Activated gamma-delta T cell treated with Interleukin-2 at 50 U/mL for 16 hours (primary cell): ENCODE measurements at places on chromosomes 11 and 22.

GRCh38 chr22:27416511-27417420, 384.8 kb downstream of the MN1 start:
- no peak for DNase-seq

GRCh38 chr11:66146074-66146473, 76.0 kb downstream of the PACS1 start:
- DNase-seq, result no peak

DNA sequence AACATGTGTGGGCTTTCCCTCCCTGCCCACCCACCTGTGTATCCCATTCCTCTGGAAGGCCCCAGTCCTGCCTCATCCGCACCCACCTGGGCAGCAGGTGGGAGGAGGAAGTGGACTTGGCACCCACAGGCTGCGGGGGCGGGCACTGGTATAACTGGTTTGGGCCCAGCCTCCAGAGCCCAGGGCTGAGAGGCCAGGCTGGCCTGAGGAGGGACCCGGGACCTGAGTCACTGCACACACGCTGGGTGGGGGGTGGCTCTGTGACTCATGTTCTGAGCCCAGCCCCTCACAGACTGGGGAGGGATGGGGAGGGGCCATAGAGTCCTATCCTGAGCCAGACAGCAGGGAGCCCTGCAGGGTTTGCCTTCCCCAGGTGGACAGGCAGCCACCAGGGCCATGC, 16.7 kb downstream of the PHLDA2 start:
- DNase-seq, result no peak

GRCh38 chr11:19323502-19323901, 82.8 kb upstream of the E2F8 start:
- no peak for DNase-seq

GRCh38 chr11:77771135-77771534, 49.4 kb downstream of the RSF1 start:
- no peak for DNase-seq

GRCh38 chr11:116311206-116311605, 461.6 kb downstream of the BUD13 start:
- no peak for DNase-seq

- DNase-seq, result no peak
These were observed 46.5 kb downstream of the FBLN1 start for GRCh38 chr22:45548991-45549761.

DNA sequence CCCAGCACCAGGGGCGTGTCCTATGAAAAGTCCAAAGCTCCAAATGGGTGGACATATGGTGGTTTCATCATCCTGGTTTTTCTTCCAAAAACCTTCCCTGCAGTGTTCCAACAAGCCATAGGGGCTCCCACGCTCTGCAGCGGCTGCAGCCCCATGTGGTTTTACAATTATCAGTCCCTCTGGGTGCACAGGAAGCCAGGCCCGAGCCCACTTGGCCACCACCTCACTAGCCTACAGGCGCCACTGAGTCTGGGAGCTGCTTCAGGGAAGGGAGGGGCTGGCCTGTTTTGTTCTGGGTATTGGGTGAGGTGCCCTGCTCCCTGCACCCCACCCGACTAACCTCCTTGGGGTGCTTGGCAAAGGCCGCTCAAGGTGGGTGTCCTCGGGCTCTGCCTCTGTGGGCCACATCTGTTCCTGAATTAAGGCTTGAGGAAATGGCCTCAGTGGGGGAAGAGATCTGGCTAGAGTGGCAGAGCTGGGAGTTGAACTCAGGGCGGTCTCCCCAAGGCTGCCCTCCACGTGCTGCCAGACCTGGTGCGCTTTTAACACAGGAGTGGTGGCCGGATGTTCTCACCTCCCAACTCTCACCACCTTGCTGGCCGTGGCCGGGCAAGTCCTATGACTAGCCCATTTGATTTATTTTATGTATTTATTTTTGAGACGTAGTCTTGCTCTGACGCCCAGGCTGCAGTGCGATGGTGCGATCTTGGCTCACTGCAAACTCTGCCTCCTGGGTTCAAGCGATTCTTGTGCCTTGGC, 5.3 kb upstream of the CDC42BPG start:
- no peak for DNase-seq

DNA sequence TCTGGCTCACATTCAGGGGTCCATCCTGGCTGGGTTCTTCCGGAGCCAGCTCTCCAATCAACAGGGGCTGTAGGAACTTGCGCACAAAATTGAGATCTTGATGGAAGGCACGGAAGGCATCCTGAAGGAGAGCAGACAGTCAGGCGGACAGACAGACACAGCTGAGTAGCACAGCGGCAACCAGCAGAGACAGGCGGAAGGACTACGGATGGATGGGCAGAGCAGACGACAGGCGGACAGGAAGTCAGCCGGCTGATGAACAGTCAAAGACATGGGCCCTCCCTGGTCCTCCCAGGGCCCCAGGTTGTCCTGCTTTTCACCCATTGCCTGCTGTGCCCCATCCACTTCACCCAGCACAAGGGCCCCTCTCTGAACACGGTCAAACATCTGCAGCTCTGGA, 11.3 kb downstream of the FADS3 start:
- no peak for DNase-seq

DNA sequence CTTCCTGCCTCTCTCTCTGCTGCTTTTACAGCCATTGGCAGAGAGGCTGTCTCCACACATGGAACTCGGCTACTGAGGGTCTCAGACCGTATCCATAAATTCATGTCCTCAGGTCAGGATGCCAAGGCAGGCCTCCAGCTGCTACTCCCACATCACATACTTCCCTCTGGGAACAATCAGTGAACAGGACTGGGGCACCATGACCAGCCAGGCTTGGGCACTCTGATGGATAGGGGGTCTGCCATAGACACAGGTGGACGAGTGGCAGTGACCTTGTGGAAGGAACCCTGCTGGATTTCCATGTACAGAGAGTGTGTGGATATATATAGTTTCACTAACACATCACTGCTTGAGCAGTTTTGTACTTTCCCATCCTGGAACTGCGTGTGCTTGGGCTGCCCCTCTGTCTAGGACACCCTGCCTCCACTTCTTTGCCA, 97.7 kb upstream of the PARVA start:
- no peak for DNase-seq

GRCh38 chr11:69155302-69156234, at the start of gene SMIM38:
Gene SMIM38 (plus strand): TSS chr11:69155935. CDS start chr11:69157847, 1,912 bp downstream.
- no peak for DNase-seq

DNA sequence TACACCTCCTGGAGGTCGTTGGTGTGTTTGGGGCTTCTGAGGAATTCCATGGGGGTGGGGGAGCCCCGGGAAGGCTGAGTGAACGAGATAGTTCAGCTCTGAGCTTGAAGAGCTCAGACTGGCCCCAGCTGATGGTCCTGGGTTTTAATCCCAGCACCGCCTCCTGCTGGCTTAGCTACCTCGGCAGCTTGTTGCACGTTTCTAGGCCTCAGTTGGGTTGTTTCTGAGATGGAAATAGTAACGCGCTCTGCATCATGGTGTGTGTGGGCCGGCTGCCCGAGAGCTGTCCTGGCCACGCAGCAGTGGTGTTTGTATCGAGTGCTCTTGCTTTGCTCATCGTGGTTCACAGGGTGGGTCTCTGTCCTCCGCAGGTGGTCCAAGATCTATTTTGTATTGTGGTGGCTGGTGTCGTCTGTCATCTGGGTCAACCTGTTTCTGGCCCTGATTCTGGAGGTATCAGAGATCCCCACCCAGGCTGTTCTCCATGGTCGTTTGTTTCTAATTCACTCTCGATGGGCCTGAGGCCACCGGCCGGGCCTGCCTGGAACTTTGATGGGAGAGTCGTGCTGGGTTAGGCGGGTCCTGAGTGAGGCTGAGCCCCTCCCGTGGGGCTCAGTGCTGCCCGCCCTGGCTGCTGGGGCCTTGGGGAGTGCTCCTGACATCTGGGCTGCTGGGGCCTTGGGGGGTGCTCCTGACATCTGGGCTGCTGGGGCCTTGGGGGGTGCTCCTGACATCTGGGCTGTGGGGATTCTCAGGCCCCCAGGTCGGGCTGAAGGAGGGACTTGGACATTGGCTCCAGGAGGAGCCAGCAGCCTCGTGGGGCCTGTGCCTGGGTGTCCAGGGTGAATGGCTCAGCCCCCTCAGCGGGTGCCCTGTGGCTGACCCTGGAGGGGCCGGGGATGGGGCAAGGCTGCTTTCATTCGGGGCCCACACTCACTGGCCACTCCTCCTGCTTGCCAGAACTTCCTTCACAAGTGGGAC, 37.7 kb downstream of the TPCN2 start:
- DNase-seq, result no peak

- DNase-seq, result no peak
These were observed 22.2 kb upstream of the UBASH3B start for GRCh38 chr11:122633219-122633829.

DNA sequence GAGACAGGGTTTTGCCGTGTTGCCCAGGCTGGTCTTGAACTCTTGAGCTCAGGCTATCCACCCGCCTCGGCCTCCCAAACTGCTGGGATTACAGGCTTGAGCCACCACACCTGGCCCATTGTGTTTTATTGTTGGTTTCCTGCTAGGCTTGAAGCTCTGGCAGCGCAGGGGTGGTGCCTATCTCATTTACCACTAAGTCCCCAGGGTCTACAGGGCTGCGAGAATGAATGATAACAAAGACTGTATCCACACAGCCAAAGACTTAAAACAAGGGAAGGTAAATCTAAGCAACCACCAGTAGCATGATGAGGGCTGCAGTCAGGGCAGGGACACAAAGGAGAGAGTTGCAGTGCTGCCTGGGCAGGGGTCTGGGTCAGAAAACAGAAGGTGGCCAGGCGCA, 37.3 kb upstream of the XBP1 start:
- DNase-seq, result no peak

DNA sequence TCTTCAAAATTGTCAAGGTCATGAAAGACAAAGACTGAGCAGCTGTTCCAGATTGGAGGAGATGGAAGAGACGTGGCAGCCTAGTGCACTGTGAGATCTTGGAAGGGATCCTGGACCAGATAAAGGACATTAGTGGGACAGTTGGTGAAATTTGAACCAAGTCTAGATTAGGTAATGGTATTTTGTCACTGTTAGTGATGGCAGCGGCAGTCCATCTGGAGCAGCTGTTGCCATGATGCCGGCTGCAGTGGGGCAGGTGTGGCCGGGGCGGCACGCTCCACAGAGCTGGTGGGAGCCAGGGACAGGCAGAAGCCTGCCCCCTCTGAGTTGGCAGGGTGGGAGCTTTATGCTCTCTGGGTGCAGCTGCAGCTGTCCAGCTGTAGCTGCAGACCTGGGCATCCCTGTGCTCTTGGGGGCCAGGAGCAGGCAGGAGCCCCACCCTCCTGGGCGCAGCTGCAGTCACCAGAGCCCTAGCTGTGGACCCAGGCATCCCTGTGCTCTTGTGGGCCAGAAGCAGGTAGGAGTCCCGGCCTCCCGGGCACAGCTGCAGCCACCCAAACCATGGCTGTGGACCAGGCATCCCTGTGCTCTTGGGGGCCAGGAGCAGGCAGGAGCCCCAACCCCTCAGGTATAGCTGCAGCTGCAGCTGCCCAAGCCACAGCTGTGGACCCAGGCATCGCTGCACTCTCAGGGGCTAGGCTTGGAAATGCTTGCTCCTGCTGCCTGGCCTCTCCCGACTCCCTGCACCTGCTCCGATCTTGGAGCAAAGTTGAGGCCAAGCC, 20.7 kb downstream of the DIXDC1 start:
- DNase-seq, result no peak

- no peak for DNase-seq
These were observed 64.2 kb downstream of the HIPK3 start for GRCh38 chr11:33321422-33321821.

DNA sequence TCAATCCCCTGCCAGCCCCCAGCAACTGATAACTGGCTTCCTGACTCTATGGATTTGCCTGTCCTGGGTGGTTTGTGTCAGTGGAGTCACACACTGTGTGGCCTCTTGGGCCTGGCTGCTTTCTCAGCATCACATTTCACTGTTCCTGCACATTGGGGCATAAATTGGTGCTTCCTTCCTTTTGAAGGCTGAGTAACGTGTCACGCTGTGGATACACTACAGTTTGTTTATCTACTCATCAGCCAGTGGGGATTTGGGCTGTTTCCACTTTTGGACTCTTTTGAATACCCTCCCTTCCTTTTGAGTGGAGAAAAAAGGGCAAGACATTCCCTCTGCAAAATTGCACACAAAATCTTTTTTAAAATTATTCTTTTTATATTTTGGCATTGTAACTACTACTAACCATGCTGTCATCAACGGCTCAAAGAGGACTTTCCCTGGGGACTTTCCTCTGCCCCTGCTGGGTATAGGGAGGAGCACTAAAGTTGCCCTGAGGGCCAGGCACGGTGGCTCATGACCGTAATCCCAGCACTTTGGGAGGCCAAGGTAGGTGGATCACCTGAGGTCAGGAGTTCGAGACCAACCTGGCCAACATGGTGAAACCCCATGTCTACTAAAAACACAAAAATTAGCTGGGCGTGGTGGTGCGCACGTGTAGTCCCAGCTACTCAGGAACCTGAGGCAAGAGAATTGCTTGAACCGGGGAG, 7.8 kb upstream of the CELSR1 start:
- DNase-seq, result no peak

DNA sequence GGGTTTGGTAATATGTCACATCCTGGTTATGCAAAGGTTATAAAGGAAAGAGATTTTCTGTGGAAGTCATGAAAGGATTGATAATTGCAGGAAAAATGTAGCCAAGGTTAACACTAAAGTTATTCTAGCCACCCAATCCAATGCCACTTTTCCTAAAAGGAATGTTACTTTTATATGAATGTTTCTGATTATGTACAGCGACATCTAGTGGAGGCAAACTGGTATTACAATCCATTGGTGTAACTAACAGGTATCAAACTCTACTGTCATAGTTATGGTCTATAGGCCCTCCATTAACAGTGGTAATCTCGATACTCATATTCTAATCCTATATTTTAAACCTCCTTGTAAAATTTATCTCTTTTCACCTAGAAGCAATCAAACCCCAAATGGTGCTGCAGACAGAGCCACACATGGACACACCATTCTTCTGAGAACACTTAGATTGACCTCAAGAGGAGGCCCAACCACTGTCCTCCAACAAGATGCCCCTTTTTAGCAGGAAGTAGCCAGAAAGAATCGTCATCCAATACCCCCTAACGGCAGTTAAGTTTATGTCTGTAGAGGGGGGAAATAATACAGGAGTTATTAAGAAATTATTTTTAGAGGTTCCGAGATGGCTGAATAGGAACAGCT, 74.9 kb upstream of the RAG2 start:
- no peak for DNase-seq

DNA sequence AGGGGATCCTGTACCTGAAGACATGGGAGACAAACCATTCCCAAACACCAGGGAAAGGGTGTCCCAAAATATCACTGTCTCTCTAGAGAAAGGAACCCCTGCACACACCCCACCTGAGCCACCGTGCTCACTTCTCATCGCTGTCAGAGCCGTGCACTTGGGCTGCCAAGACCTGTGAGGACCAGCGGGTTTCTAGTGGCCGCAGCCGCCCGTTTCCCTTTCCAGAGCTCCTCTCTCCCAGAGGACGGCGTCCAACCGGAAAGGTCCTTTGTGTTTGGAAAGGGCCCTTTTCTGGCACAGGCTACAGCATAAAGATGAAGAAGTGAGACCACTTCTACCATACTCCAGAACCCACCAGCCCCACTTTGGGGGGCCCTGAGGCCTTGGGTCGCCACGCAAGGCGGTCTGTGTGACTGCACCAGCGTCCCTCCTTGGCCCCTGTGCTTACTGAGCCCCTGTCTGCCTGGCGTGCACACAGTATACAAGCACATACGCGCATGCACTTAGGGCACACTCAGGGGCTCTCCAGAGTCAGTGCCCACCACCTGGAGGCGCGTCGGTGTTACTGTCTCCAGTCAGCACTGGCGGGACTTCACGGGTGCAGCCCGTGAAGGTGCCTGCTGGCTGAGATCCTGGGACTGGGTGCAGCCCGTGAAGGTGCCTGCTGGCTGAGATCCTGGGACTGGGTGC, 381.8 kb downstream of the TBC1D22A start:
- DNase-seq, result no peak
